GM18507 (cell line): ENCODE measurements at places on chromosomes 4 and X.

DNA sequence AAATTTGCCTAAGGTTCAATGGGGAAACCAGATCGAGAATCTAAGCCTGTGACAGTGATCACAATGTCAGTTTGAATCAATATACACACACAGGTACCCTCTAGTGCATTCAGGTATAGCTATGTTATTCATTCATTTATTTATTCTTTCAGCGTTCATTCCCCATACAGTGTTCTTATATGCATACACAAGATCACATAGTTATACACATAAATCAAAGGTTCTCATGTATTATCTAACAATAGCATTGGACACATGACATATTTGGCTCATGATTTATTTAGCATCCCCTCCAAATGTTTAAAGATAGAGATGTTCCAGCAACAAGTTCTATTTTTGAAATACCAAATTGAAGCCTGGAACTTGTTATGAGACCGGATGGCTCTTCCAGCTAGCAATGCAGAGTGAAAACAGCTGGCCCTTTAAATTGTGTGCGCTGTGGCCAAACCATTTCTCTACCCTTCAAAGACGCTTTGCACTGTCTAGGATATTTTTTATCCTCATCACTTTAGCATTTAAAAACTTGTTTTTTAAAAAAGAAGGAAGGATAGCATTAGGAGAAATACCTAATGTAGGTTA is 131.0 kb downstream of the ATXN3L start:
- DNase-seq: no peak

- no peak for DNase-seq
Measured at GRCh38 chrX:120450163-120450562, 18.9 kb downstream of the LAMP2 start.

- DNase-seq: no peak
Measured at GRCh38 chrX:40104630-40104984, 6.8 kb upstream of the BCOR start.

GRCh38 chrX:12910423-12911121 is 4.2 kb downstream of the TLR8 start:
- no peak for DNase-seq

GRCh38 chrX:39675619-39676018 is 422.1 kb downstream of the BCOR start:
- no peak for DNase-seq

DNA sequence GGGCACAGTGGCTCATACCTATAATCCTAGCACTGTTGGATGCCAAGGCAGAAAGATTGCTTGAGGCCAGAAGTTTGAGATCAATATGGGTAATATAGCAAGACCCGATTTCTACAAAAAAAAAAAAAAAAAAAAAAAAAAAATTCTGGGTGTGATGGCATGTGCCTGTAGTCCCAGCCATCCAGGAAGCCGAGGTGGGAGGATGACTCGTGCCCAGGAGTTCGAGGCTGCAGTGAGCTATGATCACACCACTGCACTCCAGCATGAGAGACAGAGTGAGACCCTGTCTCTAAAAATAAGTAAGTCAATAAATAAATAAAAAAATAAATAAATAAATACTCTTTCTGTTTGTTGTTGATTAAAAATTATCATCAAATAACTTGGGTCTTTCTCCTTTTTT is 62.4 kb upstream of the BMPR1B start:
- no peak for DNase-seq

- no peak for DNase-seq
Measured at GRCh38 chr4:7933651-7934510, 5.8 kb downstream of the AFAP1 start.

- DNase-seq: no peak
Measured at GRCh38 chr4:175394208-175394607, 417.9 kb downstream of the GPM6A start.
